ENCODE measurements at places on chromosomes 4 and X.

- DNase-seq = no peak
These were observed 183.1 kb upstream of the GIMD1 start for GRCh38 chr4:106551724-106552123.

- no peak for DNase-seq
These were observed 95.5 kb upstream of the CPEB2 start for GRCh38 chr4:14906805-14907204.

GRCh38 chrX:104370089-104370488, 115.4 kb upstream of the ESX1 start:
- no peak for DNase-seq

- DNase-seq = no peak
These were observed 36.0 kb downstream of the HELT start for GRCh38 chr4:185054272-185054671.

DNA sequence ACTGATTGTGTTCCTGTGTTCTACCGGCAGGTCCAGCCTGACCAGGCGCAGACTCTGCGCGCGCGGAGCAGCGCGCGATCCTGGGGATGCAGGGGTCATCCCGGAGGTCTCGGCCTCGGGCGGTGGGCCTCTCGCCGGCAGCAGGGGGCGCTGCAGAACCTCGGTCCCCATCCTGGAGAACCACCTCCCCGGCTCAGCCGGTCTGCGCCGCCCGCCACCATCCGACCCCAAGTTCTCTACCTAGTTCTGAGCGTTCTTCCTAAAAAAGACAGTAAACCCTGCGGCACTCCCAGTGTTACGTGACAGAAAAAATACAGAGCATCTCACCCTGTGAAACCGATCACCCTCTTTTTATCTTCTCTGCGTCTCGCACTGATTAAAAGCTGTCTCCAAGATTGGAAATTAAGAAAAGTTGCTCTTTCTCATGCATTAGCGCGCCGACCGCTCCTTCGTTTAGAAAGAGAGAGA, 1.6 kb downstream of the TRPC3 start:
- peak; percentile 84 for DNase-seq

DNA sequence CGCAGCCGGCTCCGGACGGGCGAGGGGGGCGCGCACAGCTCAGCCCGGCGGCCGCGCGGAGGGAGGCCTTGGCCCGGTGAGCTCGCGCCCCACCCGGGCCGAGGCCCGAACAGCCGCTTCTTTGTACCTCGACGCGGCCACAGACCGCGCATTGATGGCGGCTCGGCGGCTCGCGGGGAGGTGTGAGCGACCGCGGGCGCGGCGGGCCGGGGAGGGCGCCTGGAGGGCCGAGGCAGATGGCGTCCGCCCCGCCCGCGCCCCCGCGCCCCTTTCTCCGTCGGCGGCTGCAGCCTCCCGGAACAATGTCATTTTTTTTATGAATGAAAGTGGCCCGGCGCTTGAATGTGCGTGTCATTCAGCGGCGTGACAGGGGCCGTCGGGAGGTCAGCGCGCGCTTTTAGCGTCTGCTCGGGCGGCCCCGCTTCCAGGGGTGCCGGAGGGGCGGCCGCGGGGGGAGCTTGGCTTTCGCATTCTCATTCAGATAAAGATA, 1.8 kb downstream of the FGFR3 start:
- DNase-seq = no peak

- DNase-seq = no peak
These were observed 109.4 kb downstream of the PDHA2 start for GRCh38 chr4:95949136-95949765.

DNA sequence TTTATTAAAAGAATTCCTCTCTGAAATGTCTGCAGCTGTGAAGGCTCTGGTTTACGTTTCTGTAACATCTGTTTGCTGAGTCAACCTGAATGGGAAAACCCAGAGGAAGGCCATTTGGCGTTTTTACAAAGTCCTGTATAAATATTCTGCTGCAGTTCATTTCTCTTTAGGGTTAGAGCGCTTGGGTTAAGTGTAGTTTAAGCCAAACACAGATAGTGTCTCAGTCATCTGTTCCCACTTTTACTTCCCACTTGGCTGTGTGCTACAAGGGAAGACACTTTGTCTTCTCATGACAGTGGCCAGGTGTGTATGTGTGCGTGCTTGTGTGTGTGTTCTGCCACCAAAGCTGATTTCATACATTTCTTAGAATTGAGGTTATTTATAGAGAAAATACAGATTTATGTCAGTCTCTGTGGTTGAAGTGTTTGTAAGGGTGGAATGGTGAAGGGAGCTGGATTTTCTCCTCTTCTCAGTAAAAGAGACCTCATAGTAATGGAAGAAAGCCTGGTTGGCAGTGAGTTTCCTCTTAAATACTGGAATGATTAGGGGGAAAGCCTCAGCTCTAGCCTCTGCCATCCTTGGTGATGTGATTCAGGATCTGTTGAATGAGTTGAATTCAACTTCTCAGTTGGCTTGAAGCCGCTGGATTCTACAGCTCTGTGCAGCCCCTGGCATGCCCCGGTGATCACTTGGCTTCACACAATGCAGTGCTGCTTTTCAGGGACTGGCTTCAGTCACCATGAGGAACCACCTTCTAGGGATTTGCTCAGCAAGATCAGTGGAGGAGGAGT, 50.6 kb downstream of the JADE1 start:
- no peak for DNase-seq

DNA sequence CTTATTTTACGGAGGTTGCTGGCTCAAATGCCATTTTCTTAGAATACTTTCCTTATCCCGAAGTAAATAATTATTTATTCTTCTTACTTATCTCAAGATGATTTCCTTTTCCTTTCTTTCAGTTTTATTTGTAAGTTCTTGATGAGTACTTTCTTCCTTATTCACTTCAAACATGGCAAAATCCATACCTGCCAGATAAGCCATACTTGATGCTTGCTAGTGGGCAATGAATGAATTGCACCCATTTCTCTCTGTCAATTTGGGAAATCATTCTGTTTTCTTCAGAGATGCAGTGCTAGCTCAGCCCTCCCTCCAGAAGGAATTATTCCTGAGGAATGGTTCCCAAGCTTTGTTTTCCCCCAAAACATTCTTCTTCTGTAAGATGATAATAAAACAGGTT, 598.3 kb downstream of the SPRY1 start:
- no peak for DNase-seq

- no peak for DNase-seq
These were observed 35.2 kb upstream of the DDX60 start for GRCh38 chr4:168353746-168354145.

- DNase-seq = no peak
These were observed 41.6 kb downstream of the RAB33A start for GRCh38 chrX:130213376-130213775.

- DNase-seq = no peak
These were observed 13.3 kb upstream of the PJA1 start for GRCh38 chrX:69178592-69178991.

GRCh38 chrX:150849486-150849885, 49.0 kb downstream of the CD99L2 start:
- no peak for DNase-seq

GRCh38 chr4:180009316-180009715, 2233.9 kb upstream of the TENM3 start:
- no peak for DNase-seq

DNA sequence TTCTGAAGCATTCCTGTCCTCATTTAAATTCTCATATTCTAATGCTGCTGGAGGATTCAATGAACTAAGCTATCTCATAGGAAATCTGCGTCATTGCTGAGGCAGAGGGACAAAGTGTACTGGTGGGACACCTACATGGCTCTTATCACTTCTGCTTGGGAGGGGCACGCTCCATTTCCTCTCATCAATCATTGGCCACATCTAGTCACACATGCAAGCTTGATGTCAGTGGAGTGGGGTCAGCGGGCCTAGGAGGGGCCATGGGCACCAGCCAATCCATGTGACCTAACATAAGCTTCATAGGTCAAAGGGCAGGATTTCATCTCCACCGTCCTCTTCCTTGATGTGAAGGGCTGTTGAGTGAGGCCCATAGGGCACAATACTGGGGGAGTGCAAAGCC, 21.4 kb downstream of the BEX3 start:
- no peak for DNase-seq

- no peak for DNase-seq
These were observed 203.1 kb downstream of the BCOR start for GRCh38 chrX:39894683-39895082.

- DNase-seq = no peak
These were observed 261.8 kb downstream of the MID1IP1 start for GRCh38 chrX:39063037-39063436.
